ENCODE measurements at places on chromosomes 16 and 17. TPM values are rescaled to one million over a fixed set of nuclear protein-coding genes. Genes with fewer than 3 reads are reported as not detected.

DNA sequence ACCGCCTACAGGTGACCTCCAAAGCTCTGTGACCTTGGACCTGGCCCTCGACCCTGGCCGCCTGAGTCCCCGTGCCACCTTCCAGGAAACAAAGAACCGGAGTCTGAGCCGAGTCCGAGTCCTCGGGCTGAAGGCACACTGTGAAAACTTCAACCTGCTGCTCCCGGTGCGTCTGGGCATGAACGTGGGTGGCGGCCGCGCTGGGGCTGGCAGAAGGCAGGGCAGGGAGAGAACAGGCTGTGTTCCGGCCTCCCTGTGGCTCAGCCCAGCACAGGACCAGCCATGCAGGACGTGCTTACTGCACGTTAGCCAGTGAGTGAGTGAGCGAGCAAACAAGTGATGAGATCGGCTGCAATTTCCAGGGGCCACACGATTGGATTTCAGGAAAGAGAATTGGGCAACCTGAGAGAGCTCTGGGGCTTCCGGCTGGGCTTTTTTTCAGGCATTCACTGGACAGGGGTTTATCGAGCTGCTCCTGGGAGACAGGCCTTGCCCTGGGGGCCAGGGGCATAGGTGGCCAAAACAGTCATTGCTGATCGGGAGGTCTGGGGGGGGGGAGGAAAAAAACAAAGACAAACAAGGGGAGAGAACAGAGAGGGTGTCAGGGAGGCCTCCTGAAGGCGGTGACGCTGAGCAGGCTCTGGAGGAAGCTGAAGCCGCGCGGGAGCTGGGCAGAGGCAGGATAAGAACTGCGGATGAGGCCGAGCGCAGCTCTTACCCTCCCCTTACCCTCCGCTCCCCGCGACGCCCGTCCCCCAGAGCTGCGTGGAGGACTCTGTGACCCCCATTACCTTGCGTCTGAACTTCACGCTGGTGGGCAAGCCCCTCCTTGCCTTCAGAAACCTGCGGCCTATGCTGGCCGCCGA lies 16.9 kb downstream of the ITGAX start:
- DNase-seq, result no peak
- H3K4me3 ChIP-seq, result no peak overlapping the region
- H3K4me1 ChIP-seq, result no peaks in the 10 kb centered on the region
- H3K36me3 ChIP-seq, result no peaks in the 10 kb centered on the region
- H3K27ac ChIP-seq, result no peak overlapping the region
- no peaks in the 10 kb centered on the region for H3K27me3 ChIP-seq

DNA sequence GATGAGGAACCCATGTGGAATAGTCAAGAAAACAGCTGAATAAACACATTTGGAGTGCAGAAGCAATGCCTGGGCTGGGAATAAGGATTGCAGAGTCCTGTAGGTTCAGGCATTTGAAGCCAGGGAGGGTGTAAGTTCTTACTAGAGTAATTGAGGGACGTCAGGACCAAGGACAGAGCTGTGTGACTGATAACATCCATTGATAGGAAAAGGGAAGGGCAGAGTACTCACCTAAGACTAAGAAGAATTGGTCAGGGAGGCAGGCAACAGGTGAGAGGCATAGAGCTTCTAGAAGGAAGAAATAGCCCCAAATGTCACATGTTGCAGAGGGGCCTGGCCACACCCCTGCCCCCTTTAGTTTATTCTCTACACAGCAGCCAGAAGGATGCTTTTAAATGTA lies 79.8 kb upstream of the TMEM132E start:
- H3K4me1 ChIP-seq, result no peaks in the 10 kb centered on the region
- H3K27ac ChIP-seq, result no peak overlapping the region
- H3K27me3 ChIP-seq, result no peaks in the 10 kb centered on the region
- no peaks in the 10 kb centered on the region for H3K36me3 ChIP-seq

GRCh38 chr16:76121636-76122035 lies 155.6 kb upstream of the CNTNAP4 start:
- no peaks in the 10 kb centered on the region for H3K4me1 ChIP-seq
- H3K27ac ChIP-seq, result no peak overlapping the region

- H3K4me1 ChIP-seq, result peaks cover 81% of the 10 kb centered on the region
- H3K27ac ChIP-seq, result peak overlapping the region; percentile 91
- no peaks in the 10 kb centered on the region for H3K27me3 ChIP-seq
Observed at GRCh38 chr17:40071313-40072039, 8.7 kb downstream of the THRA start.

DNA sequence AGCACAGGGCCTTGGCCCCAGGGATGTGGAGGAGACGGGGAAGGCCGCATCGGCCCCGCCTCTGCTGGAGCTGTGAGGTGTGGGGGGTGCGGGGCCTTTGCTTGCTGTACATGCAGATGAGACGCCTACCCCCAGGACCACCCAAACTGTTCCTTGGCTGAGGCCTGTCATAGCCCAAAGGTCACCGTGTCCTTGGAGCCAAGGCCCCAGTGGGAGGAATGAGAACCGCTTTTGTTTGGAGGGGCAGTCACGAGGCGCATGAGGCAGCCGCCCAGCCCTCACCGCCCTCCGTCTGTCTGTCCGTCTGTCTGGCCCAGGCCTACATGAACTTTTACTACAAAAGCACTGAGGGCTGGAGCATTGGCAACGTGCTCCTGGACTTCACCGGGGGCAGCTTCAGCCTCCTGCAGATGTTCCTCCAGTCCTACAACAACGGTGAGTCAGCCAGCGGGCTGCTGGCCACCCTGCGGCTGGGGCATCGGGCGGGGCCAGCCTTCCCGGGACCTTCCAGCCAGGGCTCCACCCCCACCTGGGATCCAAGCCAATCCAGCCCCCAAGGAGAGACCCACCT lies 8.8 kb downstream of the TAX1BP3 start:
- H3K36me3 ChIP-seq, result peaks cover 25% of the 10 kb centered on the region
- H3K27ac ChIP-seq, result peak overlapping the region; percentile 69
- no peak for DNase-seq
- no peak overlapping the region for H3K4me3 ChIP-seq
- no peaks in the 10 kb centered on the region for H3K27me3 ChIP-seq

- peaks cover 53% of the 10 kb centered on the region for H3K4me1 ChIP-seq
- H3K4me3 ChIP-seq, result no peak overlapping the region
- no peaks in the 10 kb centered on the region for H3K36me3 ChIP-seq
- H3K27me3 ChIP-seq, result no peaks in the 10 kb centered on the region
- H3K27ac ChIP-seq, result peak overlapping the region; percentile 90
Observed at GRCh38 chr17:45302649-45303173, 14.1 kb downstream of the MAP3K14 start.

DNA sequence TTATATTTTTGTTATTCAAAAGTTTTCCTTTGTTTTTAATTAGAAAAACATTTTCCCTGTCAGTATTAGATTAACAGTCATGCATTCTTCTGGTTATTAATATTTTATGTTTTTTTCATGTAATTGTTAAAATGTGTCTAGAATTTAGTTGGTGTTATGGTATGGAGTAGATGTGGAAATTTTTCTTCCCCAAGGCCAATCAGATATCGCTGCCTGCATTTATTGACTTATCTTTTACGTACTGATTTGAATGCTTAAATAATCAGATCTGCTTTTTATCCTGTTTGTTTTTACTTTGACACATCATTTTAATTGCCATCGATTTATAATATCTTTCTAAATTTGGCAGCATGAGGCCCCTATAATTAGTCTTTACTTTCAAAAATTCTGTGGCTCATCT lies 13.6 kb downstream of the FTO start:
- no peaks in the 10 kb centered on the region for H3K27me3 ChIP-seq
- H3K27ac ChIP-seq, result no peak overlapping the region
- DNase-seq, result no peak
- no peaks in the 10 kb centered on the region for H3K36me3 ChIP-seq
- H3K4me1 ChIP-seq, result no peaks in the 10 kb centered on the region

DNA sequence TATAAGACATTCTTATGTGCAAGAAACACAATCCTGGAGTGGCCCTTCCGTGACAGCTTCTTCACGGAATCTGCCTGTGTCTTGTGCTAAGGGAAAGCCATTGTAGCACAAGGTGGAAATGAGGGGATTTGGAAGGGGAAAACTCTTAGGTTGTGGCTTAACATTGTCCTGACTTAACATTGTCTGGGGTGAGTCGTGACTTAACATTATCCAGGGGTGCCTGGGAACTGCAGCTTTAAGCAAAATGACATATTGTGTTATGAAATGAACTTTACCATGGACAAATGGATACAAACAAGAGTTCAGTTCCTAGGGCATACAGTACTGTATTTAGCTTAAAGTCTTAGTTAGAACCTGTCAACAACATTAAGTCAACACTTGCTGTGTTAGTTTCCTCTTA lies 323.9 kb downstream of the CPPED1 start:
- H3K4me1 ChIP-seq, result no peaks in the 10 kb centered on the region
- no peak overlapping the region for H3K4me3 ChIP-seq
- H3K27me3 ChIP-seq, result no peaks in the 10 kb centered on the region
- H3K27ac ChIP-seq, result no peak overlapping the region

GRCh38 chr16:12063435-12063834 lies 86.9 kb downstream of the SNX29 start:
- H3K27me3 ChIP-seq, result no peaks in the 10 kb centered on the region
- peaks cover 15% of the 10 kb centered on the region for H3K36me3 ChIP-seq
- H3K4me1 ChIP-seq, result peaks cover 25% of the 10 kb centered on the region
- H3K27ac ChIP-seq, result peak overlapping the region; percentile 89
- no peak overlapping the region for H3K4me3 ChIP-seq
- DNase-seq, result no peak

DNA sequence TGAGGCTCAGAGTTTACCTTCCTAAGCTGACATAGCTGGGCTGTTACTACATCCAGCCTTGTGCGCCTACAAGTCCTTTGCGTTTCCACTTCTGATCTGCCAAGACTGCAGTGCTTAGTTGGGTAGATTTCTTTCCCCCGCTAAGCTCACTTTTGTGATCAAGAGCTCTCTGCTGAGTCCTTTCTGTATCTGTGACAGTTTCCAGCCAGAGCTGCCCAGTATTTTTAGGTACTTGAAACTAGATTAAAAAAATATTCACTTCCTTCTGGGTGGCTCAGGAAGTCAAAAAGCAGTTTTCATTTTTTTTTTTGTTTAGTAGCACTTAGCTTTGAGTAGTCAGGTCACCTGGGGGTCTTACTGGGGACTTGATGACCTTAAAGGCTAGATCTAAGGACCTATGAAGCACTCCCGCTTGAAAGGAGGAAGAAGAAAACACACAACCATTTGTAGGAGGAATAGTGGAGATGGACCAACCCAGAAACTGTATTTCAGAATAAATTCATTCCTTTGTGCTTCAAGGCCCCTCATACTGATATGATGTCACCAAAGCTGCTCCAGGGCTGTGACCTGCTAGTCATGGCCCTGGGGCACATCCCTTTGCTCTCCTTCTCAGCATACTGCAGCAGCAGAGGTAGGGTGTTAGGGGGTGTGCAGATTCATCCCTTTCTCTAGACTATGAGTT lies 75.6 kb upstream of the HNF1B start:
- DNase-seq, result no peak
- no peak overlapping the region for H3K27ac ChIP-seq
- no peak overlapping the region for H3K4me3 ChIP-seq
- H3K4me1 ChIP-seq, result no peaks in the 10 kb centered on the region
- no peaks in the 10 kb centered on the region for H3K36me3 ChIP-seq

DNA sequence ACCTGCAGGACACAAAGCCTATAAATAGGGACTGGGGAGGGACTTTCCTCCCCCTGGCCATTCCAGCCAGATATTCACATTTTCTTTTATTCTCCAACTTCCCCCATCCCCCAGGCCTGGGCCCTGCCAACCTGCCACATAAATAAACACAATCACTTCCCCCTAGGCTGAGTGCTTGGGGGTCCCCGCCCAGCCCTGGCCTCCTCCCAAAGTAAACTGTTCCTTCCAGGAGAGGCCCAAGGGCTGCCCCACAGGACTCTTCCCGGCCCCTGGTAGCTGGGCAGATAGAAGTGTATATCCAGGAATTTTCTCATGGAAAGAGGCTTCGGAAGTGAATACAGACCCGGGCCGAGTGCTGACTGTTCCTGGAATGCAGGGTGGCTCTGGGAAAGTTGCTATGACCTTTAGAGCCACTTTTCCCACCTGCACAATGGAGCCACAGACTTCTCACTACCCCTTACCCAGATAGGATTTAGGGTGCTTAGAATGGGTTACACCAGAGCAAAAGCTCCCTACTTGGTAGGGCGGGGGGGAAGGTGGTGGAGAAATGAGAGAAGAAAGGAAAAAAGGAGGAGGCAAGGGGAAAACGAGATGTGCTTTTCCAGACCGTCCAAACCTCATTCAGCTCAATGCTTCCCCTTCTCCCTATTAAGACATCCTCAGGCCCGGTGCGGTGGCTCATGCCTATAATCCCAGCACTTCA lies 8.5 kb downstream of the CSF3 start:
- peaks cover 35% of the 10 kb centered on the region for H3K36me3 ChIP-seq
- no peaks in the 10 kb centered on the region for H3K27me3 ChIP-seq
- DNase-seq, result no peak
- H3K4me1 ChIP-seq, result peaks cover 64% of the 10 kb centered on the region
- no peak overlapping the region for H3K27ac ChIP-seq

DNA sequence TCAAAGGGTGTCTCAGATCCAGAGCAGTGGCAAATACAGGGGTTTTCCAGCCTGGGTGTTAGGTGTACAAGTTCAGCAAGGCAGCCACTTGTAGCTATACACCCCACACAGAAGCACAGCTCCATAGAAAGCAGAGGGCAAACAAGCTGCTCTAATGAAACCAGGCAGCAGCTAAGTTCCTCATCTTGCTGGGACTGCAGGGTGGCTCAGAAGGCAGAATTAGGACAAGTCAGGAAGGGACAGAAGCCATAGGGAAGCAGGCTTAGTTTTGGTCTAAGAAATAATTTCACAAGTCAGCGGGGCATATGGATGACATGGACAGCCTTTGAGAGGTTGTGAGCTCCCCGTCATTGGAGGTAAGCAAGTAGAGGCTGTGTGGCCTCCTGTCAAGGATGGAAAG lies 23.7 kb downstream of the CNGB1 start:
- peaks cover 9% of the 10 kb centered on the region for H3K27me3 ChIP-seq
- H3K27ac ChIP-seq, result no peak overlapping the region
- H3K4me1 ChIP-seq, result no peaks in the 10 kb centered on the region
- no peaks in the 10 kb centered on the region for H3K36me3 ChIP-seq

The EPOP gene
- total RNA-seq, result 1.8 TPM

The NPB gene
- 7.4 TPM for total RNA-seq

The MMP25 gene
- 1.4 TPM for total RNA-seq

The RDM1 gene
- 4.0 TPM for total RNA-seq

The MYL4 gene
- total RNA-seq, result not detected

The HBM gene
- not detected for total RNA-seq

The FKBP10 gene
- 0.19 TPM for total RNA-seq

The GAS2L2 gene
- total RNA-seq, result not detected

The CES5A gene
- not detected for total RNA-seq

All from esophagus squamous epithelium (tissue), 5 donors.